ENCODE measurements at places on chromosomes 3 and 15.

DNA sequence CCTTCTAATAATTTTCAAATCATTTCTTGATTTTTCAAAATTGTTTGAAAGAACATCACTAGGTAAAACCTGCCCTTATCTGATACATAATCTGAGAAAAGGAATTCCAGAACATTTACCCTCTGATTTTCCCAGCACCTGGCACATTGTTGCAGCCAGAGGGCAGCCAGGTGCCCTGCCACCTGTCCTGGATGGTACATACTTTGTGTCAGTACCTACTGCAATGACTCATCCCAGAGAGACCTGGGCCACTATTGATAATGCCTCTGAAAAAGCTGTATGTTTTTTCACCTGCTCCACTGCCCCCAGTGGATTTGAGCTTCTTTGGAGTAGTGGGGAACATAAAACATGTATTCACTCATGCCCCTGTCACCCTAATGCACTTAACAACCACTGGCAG lies 648.9 kb upstream of the GBE1 start:
- no peak for DNase-seq

DNA sequence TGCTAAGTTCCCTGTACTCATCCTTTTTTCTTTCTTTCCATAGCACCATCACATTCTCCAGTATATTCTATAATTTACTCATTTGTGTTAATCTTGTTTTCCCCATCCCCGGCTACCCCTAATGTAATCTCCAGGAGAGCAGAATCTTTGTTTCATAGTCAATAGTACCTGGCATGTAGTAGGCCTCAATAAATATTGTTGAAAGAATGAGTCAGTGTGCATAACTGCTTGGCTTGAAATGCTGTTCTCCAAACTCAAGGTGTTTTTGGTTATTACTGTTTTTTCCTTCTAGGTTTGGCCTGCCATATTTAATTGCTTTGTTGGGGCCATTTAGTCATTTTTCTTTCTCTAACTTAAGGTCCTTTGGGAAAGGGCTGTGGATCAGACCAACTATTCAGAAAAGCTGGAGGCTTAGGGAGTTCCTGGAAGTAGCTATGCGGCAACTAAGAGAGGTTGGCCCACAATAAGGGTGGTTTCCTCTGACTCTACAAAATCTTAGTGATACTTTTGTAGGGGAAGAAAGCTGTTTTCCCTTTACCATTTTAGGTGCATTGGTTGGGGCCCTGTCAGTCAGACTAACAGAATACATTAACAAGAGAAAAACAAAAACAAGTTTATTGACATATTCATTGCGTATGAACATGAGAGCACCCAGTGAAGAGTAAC lies 28.4 kb downstream of the KAT2B start:
- DNase-seq: no peak

GRCh38 chr15:77557144-77557543 lies 75.6 kb downstream of the LINGO1 start:
- DNase-seq: no peak

DNA sequence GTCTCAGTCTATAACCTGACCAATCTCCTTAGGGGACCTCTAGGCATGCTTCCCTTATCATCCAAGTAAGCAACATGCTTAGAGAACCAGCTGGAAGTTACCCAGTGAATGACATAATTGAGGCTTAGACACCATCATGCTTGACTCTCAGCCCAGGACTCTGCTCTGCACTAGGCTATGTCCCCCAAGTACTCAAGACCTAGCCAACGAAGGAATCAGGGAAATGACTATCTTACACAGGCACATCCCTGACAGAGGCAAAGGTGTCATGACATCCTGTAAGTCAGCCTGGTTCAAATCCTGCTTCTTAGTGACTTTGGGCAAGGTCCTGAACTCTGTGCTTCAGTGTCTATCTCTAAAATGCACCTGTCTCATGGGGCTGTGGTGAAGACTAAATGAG lies 24.6 kb upstream of the CELF6 start:
- DNase-seq: no peak

DNA sequence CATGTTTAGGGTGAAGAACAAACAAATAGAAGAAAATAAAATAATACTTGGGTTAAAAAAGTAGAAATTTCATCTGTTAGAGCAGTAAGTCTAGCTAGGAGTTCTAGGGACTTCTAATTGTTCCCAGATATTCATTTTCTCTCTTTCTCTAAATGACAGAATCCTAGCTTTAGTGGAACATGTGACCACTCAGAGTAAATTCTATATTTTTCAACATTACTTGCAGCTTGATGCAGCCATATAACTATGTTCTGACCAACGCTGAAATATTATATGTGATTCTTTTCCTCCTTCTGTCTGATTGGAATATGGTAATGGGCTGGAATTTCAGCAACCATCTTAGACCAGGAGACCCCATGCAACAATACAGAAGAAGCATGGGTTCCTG lies 8.1 kb downstream of the PTX3 start:
- DNase-seq: no peak

DNA sequence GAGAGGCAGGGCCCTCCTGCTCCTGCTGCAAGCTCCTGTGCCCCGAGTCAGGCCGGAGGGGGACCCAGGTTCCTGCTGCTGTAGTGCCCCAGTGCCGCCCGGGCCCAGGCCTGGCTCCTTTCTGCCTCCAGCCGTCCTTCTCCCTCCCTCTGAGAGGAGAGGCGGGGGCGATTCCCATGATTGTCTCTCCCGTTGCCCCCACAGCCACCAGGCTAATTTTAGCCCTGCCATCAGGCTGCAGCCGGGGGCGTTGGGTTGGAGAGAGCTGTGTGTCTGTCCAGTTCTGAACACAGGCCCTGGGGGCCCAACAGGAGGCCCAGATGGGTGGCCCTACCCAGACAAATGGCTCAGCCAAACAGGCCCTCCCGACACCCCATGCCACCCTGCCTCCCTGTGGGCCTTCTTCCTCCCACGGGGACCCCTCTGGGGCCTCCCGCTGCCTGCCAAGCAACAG lies 214.8 kb downstream of the TBC1D2B start:
- no peak for DNase-seq

- DNase-seq: no peak
Observed at GRCh38 chr15:49063402-49064280, 17.4 kb upstream of the SECISBP2L start.

GRCh38 chr15:38024293-38025091 lies 90.1 kb downstream of the TMCO5A start:
- no peak for DNase-seq

- no peak for DNase-seq
Observed at GRCh38 chr3:172132159-172132586, 92.8 kb downstream of the FNDC3B start.

GRCh38 chr15:79674124-79674465 lies 222.7 kb downstream of the MTHFS start:
- no peak for DNase-seq

DNA sequence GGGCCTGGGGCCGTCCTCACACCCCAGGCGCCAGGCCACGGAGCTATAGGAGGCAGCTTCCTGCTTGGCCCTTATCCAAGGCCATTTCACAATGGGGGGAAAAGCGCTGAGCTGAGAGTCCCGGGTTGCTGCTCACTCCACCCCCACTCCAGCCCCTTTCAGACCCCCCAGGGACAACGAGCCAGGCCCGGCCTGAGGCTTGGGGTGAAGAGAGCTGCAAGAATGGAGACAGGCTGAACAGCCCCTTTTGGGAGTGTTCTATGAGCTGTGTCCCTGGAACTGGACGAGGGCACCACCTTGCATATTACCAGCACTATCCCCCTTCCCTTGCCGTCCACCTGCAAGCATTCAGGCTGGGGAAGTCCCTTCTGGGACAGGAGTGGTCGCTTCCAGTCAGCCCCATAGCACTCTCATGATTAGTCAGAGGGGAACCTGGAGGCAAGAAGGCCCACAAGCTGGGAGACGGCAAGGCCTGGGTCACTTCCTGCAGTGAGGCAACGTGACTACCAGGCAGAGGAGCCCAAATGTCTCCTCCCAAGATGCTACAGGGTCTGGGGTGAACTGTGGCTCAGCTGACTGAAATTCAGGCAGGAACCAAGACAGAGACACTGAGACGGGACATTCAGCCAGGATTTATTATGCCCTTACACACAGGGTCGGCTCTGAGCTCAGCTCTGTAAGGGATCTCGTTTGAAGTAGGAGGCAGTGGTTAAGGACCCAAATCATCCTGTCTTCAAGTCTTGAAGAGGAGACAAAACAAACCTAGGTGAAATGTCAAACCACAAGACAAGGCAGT lies 8.6 kb upstream of the SRP14 start:
- peak; percentile 71 for DNase-seq

GRCh38 chr15:93694033-93694432 lies 537.3 kb upstream of the MCTP2 start:
- no peak for DNase-seq

DNA sequence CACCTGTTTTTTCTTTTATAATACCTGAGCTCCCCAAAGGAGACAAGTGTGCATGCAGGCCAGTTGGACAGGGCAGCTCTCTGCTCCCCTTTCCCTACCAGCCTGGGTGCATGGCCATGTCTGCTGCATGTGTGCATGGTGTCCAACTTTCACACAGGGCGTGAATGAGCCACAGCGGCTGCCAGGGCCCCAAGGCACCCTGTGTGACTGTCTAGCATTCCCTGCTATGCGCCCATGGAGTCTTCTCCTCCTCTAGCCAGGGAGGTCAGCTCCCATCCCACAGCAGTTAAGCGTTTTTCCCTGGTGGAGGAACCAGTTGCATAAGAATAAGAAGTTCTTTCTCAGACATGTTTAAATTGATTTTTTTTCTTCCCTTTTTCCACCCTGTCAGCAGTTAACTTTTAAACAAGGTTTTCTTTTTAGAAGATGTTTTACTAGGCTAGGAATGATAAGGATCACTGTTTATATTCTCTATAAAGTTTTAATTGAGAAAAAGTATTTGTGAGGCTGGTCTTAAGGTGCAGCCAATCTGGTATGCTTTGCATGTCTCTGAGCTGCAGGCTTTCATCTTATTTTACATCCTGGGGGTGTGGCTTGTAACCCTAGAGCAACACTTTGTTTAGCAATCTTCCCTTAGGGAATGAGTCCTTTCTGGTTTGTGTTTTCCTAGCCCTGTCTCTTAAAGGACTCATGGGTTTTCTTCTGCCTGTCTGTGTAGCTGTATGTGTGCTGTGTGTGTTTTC lies 20.5 kb upstream of the OR5H1 start:
- DNase-seq: no peak

GRCh38 chr15:37111427-37111717 lies 11.0 kb upstream of the MEIS2 start:
- DNase-seq: no peak

GRCh38 chr3:183449791-183450190 lies 21.4 kb upstream of the MCF2L2 start:
- DNase-seq: no peak

GRCh38 chr3:133210656-133211055 lies 172.5 kb downstream of the TMEM108 start:
- no peak for DNase-seq

- DNase-seq: no peak
Observed at GRCh38 chr3:143586576-143586975, 261.7 kb downstream of the SLC9A9 start.

- no peak for DNase-seq
Observed at GRCh38 chr3:139559541-139559940, 20.0 kb upstream of the RBP1 start.

DNA sequence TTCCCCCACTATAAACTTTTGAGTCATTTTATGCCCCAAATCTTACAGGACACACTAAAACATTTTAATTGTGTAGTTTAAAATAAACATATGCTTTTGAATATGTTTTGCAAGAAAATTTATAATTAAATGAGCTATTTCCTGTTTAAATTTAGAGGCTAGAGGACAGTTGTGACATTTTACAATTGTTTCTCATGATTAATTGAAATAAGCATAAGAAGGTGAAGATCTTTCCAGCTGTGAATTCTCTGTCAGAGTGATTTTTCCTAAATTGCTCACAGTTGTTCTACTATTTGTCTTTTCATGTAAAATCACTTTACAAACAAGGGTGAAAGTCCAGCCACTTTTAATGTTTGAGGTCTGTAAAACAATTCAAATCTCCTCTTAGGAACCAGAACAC lies 892.3 kb downstream of the CADM2 start:
- no peak for DNase-seq

GRCh38 chr3:124877674-124878073 lies 9.5 kb downstream of the ITGB5 start:
- no peak for DNase-seq

DNA sequence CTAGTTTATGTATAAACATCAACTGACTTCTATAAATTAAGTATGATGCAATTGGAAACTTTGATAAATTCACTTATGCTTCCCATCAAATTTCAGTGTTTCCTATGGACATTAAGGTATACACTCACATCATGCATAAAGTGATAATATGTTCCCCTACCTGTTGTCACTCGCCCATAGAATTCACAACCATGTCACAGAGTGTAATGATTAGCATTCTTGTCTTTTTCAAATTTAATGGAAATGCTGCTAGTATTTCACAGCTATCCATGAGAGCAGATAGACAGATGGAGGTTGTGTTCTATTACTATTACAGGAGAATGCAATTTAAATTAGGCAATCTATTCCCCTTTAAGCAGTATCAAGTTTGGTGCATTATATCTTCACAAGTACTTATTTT lies 984 bp downstream of the PLSCR4 start:
- no peak for DNase-seq

GRCh38 chr3:113514265-113514769 lies 639 bp downstream of the SPICE1 start:
- no peak for DNase-seq

- DNase-seq: peak; percentile 19
Observed at GRCh38 chr3:13235079-13235478, 161.8 kb upstream of the IQSEC1 start.
